ENCODE measurements at places on chromosomes 5 and 9.

DNA sequence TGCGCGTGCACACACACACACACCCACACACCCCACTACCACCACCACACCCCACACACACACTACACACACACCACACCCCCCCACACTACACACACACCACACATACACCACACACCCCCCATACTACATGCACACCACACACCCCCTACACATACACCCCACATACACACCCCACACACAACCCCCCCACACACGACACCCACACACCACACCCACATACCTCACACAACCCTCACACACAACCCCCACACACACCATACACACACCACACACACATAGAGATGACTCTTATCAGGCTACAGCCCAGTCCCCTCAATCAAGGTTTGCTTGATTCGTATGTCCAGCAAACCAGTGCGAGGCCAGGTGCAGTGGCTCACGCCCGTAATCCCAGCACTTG is 25.7 kb downstream of the SLC46A2 start:
- DNase-seq = no peak

DNA sequence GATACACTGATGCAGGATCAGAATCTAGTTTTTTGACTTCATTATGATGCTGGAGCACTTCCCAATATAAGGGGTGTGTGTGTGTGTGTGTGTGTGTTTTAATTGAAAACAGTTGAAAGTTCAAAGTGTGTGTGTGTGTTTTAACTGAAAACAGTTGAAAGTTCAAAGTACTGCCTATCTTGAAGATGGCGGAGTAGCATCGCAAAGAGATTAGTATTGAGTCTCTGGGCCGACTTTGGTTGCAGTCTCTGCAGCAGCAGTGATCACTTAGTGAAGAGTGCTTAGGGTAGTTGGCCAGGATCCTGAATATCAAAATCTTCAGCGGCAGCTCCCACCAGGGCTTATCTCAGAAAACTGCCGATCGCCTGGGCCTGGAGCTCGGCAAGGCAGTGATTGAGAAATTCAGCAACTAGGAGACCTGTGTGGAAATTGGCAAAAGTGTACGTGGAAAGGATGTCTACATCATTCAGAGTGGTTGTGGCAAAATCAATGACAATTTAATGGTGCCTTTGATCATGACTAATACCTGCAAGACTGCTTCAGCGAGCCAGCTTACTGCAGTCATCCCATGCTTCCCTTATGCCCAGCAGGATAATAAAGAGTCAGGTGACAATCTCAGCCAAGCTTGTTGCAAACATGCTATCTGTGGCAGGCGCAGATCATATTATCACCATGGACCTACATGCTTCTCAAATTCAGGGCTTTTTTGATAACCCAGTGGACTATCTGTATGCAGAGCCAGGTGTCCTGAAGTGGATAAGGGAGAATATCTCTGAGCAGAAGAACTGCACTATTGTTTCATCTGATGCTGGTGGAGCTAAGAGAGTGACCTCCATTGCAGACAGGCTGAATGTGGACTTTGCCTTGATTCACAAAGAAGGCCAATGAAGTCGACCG is 7.3 kb upstream of the SCAI start:
- DNase-seq = no peak

- no peak for DNase-seq
These were observed 131.8 kb downstream of the TAF11L14 start for GRCh38 chr5:17766031-17766430.

DNA sequence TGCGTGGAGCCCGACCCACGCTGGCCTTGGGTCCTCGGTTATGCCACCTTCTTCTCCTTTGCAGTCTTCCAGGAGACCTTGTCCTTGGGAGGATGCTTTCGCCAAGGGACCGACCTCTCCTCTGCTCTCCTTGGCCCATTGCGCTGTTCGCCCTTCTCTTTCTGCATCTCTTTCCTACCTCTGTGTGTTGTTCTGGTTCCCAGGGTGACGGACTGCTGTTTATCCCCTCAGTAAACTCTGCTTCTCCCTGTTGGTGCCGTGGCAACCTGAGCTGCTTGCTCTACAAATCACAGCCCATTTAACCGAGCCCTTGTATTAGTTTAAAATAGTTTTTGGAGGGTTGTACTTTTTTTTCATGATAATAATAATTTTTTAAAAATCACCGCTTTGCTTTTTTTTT is 97.9 kb downstream of the DAPK1 start:
- no peak for DNase-seq

DNA sequence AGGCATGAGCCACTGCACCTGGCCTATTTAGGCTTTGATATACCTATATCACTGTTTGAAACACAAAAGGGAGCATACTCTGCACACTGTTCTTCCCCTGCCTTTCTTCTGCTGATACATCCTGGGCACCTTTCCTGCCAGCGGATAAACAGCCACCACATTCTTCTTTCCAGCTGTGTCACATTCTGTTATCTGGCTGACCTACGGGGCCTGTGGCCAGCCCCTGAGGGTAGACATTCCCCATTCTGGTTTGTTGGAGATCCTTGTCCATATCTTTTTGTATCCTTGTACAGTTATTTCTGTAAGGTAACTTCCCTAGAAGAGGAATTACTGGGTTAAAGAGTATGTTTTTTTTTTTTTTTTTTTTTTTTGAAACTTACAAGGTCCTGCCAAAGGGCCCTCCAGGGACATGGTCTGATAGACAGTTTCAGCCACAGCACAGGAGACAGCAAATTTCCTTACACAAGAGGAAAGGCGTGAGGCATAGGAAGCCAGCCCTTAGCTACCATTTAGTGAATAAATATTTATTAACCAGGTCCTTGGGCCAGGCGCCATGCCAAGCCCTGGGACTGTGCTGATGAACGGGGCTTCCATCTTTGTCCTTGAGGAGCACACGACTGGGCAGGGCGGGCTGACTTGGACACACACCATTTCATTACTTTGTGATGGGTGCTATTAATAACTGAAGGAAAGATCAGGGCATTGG is 57.8 kb downstream of the ERGIC1 start:
- DNase-seq = peak; percentile 96

DNA sequence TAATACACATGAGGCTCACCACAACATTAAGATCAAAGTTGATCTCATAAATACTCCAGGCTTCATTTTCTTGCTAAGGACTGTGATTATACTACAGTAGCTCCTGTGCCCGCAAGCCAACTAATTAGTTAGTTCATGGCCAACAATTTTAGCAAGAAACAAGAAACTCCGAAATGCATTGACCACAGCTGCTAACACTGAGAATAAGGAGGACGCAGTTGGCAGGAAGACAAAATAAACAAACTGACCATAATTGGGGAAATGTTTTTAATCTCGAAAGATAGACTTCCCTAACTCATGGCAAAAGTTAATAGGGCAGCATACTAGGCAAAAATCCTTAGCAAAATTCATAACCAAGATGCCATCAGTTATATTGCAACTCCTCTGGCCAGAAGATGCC is 115.5 kb upstream of the SPEF2 start:
- DNase-seq = no peak

DNA sequence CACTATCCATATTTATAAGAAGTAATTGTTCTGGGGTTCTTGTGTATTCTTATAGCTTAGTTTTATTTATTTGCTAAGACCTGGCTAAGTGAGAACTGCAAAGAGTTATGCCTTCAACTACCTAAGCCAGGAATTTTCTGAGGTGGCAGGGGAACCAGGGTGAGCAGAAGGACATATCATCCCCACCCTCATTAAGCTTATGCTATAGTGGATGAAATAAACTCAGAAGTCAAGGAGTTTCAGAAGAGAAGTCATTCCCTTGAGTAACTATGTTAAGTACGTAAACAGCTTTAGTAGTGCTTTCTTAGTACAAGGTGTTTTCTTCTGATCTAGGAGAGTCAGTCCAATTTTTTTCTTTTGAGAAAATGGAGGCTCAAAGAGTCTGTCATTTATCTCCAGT is 41.7 kb downstream of the STK32A start:
- DNase-seq = no peak

DNA sequence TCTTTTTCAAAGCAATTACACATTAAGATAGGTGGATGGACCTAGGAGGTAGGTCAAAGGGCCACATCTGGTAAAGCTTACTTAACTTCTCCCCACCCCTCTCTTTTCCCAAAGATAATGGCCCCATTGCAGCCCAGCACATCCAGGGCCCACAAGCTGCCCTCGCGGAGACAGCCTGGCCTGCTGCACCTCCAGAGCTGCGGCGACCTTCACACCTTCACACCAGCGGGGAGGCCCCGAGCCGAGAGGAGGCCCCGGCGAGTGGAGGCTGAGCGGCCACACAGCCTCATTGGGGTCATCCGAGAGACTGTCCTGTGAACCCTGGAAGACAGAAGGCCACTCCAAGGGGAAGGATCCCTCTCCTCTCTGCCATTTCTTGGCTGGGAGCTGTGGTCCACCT is 66.5 kb downstream of the ENTREP1 start:
- no peak for DNase-seq

- no peak for DNase-seq
These were observed 375.9 kb downstream of the ANXA1 start for GRCh38 chr9:73527521-73527920.

GRCh38 chr5:142358121-142358520 is 33.3 kb upstream of the SPRY4 start:
- no peak for DNase-seq

- peak; percentile 51 for DNase-seq
These were observed 1.8 kb downstream of the SHB start for GRCh38 chr9:38066914-38067858.

- DNase-seq = peak; percentile 26
These were observed 148.0 kb downstream of the RORB start for GRCh38 chr9:74645007-74645639.

DNA sequence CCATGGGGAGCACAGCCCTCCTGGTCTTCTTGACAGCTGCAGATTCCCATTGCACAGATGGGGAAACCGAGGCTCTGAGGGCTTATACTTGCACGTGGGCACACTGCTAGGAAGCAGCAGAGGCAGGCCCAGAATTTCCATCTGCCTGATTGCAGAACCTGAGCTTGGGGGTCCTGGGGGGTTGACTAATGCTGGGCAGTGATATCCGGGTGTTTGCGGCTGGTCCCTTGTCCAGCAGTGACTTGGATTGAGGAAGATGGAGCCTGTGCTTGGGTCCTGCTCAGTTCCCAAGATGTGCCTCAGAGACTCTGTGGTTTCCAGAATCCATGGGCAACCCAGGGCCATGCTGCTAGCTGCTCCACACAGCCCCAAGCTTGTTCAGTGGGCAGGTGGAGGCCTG is 91.2 kb downstream of the PHF2 start:
- DNase-seq = no peak

GRCh38 chr5:4674166-4674565 is 466.0 kb upstream of the ADAMTS16 start:
- no peak for DNase-seq

- DNase-seq = peak; percentile 93
These were observed 23.4 kb downstream of the SARDH start for GRCh38 chr9:133714606-133715294.

- no peak for DNase-seq
These were observed 211.7 kb downstream of the ENC1 start for GRCh38 chr5:74428876-74429275.

GRCh38 chr9:113409481-113409880 is 994 bp downstream of the POLE3 start:
- DNase-seq = no peak

DNA sequence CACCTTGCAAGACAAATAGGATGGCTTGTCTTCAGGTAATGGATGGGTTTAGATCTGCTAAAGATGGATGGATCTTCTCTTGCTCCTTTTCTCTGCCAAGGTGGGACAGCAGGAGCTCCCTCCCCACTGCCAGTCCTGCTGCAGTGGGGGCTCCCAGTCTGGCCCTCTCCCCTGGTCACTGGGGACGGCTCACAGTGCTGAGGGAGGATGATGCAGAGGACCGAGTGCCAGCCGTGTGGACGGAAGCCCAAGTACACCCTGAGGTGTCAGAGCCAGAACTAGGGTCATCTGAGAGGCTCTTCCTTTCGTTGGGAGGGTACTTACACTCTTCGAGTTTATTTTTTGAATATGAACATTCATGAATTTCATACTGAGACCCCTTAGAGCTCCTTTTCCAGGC is 5.7 kb downstream of the CCDC69 start:
- DNase-seq = no peak

GRCh38 chr5:144315994-144316634 is 145.4 kb downstream of the KCTD16 start:
- no peak for DNase-seq

DNA sequence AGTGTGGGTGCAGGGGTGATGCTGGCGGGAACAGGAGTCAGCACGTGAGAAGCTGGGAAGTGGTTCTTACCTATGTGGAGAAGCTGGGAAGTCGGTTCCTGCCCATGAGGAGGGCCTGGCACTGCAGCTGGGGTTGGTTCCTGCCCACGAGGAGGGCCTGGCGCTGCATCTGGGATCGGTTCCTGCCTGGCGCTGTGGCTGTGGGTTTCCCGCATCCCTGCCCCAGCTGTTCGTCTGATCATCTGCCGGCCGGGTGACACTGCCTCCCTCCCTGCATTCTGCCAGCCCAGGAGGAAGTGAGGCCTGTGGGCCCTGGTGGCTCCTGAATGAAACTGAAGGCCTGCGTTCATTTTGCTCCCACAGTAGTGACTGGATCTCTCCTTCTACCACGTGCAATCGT is 5.1 kb downstream of the OBP2A start:
- DNase-seq = no peak

DNA sequence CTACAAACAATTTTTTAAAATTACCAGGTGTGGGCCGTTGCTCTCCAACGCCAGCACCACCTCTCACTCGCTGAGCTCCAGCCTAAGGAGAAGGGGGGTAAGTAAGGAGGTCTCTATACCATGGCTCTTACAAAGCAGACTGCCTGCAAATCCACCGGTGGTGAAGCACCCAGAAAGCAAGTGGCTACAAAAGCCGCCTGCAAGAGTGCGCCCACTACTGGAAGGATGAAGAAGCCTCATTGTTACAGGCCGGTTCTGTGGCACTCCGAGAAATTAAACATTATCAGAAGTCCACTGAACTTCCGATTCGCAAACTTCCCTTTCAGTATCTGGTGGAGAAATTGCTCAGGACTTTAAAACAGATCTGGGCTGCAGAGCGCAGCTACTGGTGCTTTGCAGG is 46.0 kb downstream of the CDO1 start:
- DNase-seq = no peak

DNA sequence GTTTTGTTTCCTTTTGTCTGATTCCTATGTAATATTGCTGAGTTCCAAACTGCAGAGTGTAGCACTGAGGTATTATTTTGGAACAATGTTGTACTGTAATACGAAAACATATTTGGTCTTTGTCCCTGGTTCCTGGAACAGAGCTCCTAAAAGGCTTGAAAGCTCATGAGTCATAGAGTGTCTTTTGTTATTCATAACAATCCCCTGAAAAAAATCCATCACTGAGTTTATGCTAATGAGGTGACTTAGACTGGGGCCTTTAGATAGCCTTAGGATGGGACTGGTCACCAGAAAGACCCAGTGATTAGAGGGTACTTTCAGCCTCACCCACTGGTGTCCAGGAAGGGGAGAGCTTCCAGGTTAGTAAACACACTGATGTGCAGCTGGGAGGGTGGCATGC is 132.7 kb upstream of the POU5F2 start:
- DNase-seq = peak; percentile 77

All from cardiac fibroblast (primary cell).